ENCODE measurements at places on chromosomes 11 and 22.

- H3K4me1 ChIP-seq, result no peaks in the 10 kb centered on the region
- no peak for ATAC-seq
- H3K4me3 ChIP-seq, result no peak overlapping the region
- H3K27ac ChIP-seq, result no peak overlapping the region
- no peaks in the 10 kb centered on the region for H3K36me3 ChIP-seq
Measured at GRCh38 chr11:126522152-126522551, 166.7 kb downstream of the ST3GAL4 start.

GRCh38 chr22:19841641-19842392 lies 12.9 kb downstream of the GNB1L start:
- ATAC-seq, result no peak
- no peaks in the 10 kb centered on the region for H3K27me3 ChIP-seq
- H3K4me3 ChIP-seq, result no peak overlapping the region

DNA sequence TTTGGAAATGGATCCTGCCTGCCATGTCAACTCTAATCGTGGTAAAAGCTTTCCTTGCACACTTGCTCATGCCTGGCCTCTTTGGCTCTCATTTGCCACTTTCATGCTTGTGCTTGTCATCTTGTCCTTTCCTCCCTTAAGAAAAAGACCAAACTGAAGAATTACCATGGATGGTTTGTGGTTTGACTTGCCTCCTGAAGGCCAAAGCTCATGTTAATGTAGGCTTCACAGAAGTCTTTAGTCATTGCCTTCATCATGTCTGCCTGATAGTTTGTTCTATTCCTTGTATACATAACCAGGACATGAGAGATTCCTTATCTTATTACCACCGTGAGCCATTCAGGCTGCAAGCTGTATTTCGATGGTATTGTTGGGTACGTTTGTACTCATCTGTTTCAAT lies 17.3 kb downstream of the TEAD1 start:
- no peak for ATAC-seq
- no peaks in the 10 kb centered on the region for H3K36me3 ChIP-seq
- peaks cover 29% of the 10 kb centered on the region for H3K4me1 ChIP-seq
- no peak overlapping the region for H3K27ac ChIP-seq
- H3K4me3 ChIP-seq, result no peak overlapping the region

DNA sequence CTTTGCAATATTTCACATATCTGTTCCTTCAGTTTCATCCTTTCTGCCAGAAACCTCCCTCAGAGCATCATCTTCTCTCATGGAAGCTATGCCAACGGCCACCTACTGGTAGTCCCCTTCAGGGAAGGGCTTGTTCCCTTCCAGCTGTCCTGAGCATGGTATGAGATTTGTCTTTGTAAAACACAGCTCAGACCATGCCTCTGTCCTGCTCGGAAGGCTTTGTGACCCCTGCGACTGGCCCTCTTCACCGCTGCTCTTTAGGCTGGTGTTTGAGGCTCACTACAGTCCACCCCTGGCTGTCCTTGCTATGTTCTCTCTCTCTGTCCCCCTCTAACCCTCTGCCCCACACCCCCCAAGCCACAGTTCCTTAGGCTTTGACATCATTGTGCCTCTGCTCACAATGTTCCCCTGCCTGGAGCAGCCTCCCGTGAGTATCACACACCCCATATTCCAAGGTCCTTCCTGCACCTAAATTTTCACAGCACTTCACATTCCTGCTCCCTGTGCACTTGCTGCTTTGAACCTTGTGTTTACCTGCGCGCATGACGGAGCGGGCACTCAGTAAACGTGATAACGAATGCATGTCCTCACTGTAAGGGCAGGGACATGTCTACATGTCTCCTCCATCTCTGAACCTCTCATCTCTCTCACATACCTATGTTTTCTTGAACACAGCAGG lies 24.0 kb upstream of the ACER3 start:
- H3K27ac ChIP-seq, result no peak overlapping the region
- no peaks in the 10 kb centered on the region for H3K27me3 ChIP-seq

DNA sequence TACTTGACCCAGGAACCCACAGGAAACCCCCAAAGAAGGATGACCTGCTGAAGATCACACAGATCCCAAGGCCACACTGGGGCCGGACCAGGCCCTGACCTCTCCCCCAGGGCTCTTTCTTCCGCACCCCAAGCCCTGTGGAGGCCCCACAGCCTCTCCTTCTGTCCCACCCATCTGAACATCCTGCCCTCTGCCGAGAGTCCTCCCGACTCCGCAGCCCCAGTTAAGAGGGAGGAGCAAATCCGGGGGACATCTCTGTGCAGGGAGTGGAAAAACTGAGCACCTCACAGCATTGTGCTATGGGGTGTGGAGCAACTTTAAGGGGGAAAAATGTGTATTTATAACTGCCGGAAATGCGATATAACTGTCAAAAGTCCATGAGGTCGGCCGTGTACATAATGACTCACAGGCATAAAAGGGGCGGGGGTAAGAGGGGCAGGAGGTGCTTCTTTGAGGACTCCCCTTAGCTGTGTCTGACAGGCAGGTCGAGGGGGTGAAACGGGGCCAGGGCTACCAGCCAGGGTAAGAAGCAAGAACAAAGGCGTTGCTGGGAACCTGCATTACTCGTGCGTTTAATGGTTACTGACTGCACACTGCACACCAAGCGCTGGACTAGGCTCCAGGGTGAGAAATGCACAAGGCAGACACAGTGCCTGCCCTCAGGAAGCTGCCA lies 57.2 kb downstream of the WNT11 start:
- H3K4me1 ChIP-seq, result no peaks in the 10 kb centered on the region
- no peak overlapping the region for H3K4me3 ChIP-seq

DNA sequence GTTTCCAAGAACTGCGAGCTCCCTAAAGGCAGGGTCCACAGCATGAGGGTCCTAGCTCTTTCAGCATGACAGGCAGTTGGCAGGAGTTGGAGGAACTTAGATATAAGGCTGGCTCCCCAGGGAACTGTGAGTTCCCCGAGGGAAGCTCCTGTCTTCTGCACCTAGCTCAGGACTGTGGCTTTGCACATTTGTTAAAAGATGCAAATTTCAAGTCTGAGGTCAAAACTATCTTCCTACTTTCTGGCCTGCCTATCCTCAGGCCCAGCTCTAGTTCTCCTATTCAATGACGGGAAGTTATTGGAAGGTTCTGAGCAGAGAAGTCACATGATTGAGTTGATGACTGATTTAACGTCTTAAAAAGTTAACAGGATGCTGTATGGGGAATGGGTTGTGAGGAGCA lies 11.7 kb upstream of the UCP3 start:
- H3K4me1 ChIP-seq, result peaks cover 3% of the 10 kb centered on the region
- H3K4me3 ChIP-seq, result no peak overlapping the region
- no peaks in the 10 kb centered on the region for H3K36me3 ChIP-seq
- H3K27me3 ChIP-seq, result no peaks in the 10 kb centered on the region
- H3K27ac ChIP-seq, result peak overlapping the region; percentile 77
- no peak for ATAC-seq

GRCh38 chr22:29517215-29517908 lies 36.2 kb downstream of the THOC5 start:
- no peaks in the 10 kb centered on the region for H3K27me3 ChIP-seq
- H3K27ac ChIP-seq, result no peak overlapping the region
- no peak for ATAC-seq
- H3K4me3 ChIP-seq, result no peak overlapping the region

GRCh38 chr11:65381716-65382032 lies 772 bp downstream of the SLC25A45 start:
- peaks cover 13% of the 10 kb centered on the region for H3K36me3 ChIP-seq
- peaks cover 25% of the 10 kb centered on the region for H3K4me1 ChIP-seq
- H3K27ac ChIP-seq, result peak overlapping the region; percentile 95
- peak; percentile 6 for ATAC-seq

DNA sequence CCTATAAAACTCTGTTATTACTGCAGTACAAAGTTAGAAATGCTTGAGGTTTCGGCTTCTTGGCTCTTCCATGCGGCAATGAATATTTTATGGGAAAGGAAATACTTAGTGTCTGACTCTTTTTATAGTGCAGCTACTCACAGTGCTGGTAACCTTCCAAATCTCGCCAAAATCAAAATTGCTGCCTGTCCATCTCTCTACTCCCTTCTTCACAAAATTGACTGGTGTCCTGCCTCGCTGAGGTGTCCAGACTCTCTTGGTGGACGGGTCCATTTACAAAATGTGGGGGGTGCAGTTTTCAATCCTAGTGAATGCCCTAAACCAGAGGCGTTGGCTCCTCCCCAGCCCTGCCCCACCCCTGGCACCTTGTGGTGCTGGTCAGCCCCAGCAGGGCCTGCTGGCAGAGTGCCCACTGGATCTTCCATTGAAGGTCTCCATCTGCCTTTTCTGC lies 73.5 kb downstream of the ZBTB16 start:
- H3K27ac ChIP-seq, result peak overlapping the region; percentile 65
- ATAC-seq, result no peak
- H3K4me1 ChIP-seq, result peaks cover 87% of the 10 kb centered on the region
- H3K4me3 ChIP-seq, result no peak overlapping the region
- H3K27me3 ChIP-seq, result no peaks in the 10 kb centered on the region

GRCh38 chr11:12275818-12276217 lies 101.6 kb upstream of the PARVA start:
- no peak overlapping the region for H3K4me3 ChIP-seq
- no peaks in the 10 kb centered on the region for H3K27me3 ChIP-seq
- no peaks in the 10 kb centered on the region for H3K4me1 ChIP-seq
- ATAC-seq, result no peak
- H3K27ac ChIP-seq, result no peak overlapping the region

DNA sequence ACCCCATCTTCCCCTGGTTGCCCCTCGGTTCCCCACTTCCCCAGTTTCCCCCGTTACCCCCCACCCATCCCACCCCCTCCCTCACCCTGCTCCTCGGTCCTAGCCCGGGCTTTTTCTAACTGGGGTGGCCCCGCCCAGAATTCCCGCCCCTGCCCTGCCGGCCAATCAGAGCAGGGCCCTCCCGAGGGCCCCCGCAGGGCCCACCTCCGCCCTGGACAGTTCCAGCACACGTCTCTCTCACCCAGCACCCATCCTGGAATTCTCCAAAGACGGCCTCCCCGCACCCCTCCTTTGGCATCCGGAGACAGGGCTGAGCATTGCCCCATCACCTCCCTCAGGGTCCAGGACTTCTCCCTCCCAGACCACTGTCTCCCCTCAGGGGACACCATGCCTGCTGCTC lies at the start of gene H19:
H19 (minus strand) TSS at position 88 of the 400 bp plus-strand sequence.
- no peaks in the 10 kb centered on the region for H3K36me3 ChIP-seq
- no peaks in the 10 kb centered on the region for H3K27me3 ChIP-seq
- peak; percentile 82 for ATAC-seq
- H3K27ac ChIP-seq, result no peak within 1 kb of the TSS

GRCh38 chr11:22466809-22467208 lies 128.6 kb downstream of the SLC17A6 start:
- no peak overlapping the region for H3K27ac ChIP-seq
- no peaks in the 10 kb centered on the region for H3K36me3 ChIP-seq
- no peak for ATAC-seq
- H3K27me3 ChIP-seq, result no peaks in the 10 kb centered on the region

DNA sequence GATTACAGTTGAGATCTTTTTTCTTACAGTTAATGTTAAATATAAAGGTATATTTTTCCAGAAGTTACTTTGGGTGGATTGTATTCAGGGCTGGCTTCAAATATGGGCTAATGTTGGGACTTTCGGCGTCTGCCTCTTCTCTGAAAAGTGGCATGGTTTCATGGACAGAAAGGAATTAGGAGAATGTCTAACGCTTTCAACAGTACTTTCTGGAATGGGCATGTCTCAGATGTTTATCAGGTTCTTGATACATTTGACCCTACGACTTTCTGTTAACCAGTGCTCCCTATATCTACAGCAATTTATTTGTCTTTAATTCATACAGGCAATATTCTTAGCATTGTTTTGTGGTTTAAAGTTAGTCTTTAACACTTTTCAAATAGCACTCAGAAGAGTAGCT lies 33.7 kb downstream of the ZC3H12C start:
- no peaks in the 10 kb centered on the region for H3K36me3 ChIP-seq
- H3K27me3 ChIP-seq, result no peaks in the 10 kb centered on the region
- H3K4me3 ChIP-seq, result no peak overlapping the region
- ATAC-seq, result no peak
